ENCODE measurements at places on chromosomes 16 and 17.

DNA sequence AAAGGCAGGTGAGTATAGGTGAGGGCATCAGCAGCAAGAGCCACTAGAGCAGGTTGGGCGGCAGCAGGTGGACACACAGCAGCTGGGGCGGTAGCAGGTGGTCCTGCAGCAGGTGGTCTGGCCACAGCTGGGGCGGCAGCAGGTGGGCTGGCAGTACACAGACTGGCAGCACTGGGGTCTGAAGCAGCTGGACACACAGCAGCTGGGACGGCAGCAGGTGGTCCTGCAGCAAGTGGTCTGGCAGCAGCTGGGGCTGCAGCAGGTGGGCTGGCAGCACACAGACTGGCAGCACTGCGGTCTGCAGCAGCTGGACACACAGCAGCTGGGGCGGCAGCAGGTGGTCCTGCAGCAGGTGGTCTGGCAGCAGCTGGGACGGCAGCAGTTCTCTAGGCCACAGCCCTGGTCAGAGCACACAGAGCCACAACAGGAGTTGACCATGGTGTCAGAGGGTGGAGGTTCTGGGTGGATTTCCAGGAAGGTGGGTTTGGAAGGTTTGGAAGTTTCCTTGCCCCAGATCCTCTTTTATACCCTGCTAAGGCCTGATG lies at the start of gene KRTAP4-2:
Gene KRTAP4-2 (minus strand): TSS at position 495 of the 545 bp plus-strand sequence. CDS start 57 bp downstream, at position 438.
- no peak for DNase-seq

GRCh38 chr16:15524966-15525365 lies 90.6 kb downstream of the BMERB1 start:
- DNase-seq = no peak

DNA sequence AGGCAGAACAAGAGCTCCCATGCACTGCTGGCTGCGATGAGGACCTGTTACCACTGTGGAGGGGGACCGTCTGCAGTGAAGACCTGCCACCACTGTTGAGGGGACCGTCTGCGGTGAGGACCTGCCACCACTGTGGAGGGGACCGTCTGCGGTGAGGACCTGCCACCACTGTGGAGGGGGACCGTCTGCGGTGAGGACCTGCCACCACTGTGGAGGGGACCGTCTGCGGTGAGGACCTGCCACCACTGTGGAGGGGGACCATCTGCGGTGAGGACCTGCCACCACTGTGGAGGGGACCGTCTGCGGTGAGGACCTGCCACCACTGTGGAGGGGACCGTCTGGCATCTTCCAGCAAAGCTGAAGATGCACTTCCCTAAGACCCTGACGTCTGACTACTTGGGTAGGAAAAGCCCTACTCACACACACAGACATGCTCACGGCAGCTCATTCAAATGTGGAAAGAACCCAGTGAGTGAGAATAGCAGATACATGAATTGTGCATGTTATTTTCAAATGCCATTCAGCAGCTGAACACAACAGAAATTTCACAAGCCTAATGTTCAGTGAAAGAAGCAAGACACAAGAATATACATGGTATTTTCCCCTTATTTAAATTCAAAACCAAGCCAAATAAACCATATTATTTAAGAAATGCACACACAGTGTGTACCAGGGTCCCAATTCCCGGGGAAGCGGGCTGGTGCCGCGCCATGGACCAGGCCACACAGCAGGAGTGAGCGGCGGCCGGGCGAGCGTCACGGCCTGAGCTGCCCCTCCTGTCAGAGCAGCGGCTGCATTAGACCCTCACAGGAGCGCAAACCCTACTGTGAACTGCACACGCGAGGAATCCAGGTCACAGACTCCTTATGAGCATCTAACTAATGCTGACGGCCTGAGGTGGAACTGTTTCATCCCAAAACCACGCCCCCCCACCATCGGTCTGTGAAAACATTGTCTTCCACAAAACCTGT lies 64.2 kb upstream of the METRNL start:
- DNase-seq = no peak

DNA sequence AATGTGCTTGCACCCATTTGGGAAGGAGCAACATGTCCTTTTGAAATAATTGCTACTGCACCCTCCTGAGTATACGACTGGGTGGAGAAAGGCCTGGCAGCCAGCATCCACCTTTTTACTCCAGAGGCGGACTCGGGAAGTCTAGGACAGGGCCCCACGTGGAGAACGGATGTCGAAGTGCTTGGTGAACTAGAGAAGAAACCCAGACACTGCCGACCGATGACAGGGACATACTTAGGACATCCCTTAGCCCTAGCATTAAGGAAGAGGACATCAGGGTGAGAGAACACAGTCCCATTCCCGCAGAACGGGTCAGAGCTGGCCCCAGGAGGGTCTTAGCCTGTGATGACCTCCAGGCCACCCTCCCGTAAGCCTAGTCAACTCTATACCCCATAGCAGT lies 3.8 kb downstream of the YBX2 start:
- no peak for DNase-seq

GRCh38 chr17:68759002-68759342 lies 157.8 kb upstream of the FAM20A start:
- no peak for DNase-seq

GRCh38 chr16:48271728-48272127 lies 24.4 kb upstream of the ABCC11 start:
- no peak for DNase-seq

DNA sequence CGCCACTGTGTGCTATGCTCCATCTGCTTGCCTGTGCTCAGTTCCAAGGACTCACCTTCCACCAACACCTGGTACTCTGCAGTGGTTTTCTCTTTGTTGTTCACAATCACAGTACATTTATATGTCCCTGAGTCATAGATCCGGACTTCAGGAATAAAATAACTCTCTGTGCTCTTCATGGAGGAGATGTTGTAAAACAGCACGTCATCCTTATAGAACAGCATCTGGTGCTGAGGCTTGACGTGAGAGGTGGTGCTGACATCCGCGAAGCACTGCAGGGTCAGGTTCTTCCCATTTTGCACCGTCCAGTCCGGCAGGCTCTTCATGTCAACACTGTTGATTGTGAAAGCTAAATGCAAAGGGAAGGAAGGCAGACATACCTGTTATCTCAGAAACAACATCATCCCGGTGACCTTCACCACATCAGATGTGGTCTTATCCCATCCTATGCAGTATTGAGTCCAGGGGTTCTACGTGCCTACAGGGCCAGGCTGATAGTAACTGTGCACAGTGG lies 12.8 kb downstream of the PECAM1 start:
- no peak for DNase-seq

- no peak for DNase-seq
Observed at GRCh38 chr16:57750796-57751538, 15.4 kb downstream of the KATNB1 start.

DNA sequence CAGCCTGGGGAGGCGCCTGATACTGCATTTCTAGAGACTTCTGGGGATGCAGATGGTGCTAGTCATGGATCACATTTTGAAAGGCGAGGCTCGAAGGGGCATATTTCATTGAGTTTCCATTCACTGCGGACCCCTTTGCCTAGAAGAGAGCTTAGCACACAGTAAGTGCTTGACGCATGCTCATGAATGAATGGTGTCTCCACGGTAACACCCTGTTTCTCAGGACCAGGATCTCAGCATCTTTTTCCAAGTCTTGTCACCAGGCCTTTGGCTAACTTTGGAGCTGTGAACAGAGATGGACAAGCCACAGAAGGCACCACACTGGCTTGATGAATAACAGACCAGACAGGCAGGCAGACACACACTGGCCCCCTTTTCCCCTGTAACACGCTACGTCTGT lies 151.3 kb downstream of the FOXL1 start:
- DNase-seq = no peak

DNA sequence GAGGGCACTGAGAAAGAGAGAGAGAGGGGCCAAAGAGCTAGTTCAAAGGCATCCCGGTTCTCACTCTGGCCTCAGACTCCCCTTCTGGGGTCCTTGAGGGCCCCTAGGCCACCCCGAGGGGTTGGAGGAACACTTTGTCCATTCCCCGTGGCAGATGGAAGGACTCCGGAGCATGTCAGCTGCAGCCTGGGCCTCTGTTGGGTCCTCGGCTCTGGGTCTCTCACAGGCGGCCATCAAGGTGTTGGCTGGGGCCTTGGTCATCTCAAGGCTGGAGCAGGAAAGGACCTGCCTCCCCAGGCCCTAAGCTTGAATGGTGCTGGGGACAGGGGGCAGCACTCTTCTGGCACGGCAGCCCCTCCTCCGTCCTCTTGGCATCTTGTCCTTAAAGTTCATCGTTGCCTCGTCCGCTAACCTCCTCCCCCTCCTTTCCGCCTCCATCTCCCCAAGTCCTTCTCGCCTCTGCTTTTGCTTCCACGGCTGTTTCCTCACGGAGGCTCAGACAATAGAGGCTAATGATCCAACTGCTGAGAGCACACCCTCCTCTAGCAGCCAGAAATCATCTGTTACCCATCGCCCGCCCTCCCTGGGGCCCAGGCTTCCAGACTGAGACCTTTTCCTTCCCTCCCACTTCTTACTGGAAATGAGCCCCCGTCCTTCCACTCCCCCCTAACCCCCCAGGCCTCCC lies 23.3 kb downstream of the CCR7 start:
- no peak for DNase-seq

DNA sequence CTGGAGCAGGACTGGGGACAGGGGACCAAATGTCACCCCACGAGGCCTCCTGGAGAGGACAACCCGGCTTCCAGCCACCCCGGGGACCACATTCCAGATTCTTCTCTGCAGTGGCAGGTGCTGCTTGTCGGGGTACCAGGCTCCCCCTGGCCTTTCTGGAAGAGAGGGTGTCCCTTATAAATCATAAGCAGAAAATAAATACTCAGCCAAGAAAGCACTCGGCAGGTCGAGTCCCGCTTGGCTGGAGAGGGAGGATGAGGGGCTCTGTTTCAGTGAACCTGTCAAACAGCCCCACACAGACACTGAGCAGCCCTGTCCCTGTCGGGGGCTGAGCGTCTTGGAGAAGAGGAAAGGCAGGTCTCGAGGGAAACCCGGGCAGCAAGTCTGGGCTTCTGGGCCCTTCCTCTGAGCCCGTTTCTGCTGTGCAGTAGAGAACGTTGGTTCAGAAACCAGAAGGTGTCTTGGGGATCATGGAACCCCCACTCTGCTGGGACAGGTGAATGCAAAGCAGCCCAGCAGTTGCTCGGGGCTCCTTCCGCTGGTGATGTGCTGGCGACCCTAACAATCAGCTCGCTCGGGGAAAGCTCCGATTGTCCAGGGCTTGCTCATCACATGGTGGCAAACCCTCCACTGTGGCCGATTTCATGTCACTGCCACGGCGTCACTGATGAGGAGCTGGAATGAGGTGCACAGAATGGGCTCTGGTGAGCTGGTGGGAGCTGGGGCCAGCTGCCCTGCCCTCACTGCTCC lies 36.6 kb downstream of the COX4I1 start:
- DNase-seq = no peak
